Tongue (tissue), 3 donors: ENCODE measurements at places on chromosomes 11 and 22. TPM values are rescaled to one million over a fixed set of nuclear protein-coding genes. Genes with fewer than 3 reads are reported as not detected.

Gene KRTAP5-9
- not detected for total RNA-seq

Gene GUCY1A2
- 25.6 TPM for total RNA-seq

DNA sequence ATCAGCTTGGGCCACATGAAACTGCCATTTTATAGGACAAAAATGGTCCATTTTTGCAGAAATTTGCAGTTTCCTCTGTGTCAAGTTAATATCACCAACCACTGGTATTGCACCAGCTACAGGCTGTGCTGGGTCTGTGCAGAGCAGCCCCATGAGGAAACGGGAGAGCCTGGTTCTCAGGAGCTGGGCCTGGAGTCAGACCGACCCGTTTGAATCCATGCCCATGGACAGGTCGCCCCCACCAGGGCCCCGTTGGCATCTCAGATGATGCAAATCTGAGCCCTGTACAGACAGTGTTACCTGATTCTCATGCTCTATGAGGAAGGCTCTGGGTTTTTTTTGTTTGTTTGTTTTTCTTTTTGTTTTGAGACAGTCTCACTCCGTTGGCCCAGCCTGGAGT, 9.8 kb upstream of the SEC14L6 start:
- no peak for DNase-seq

- DNase-seq, result no peak
Observed at GRCh38 chr11:100964435-100964834, 165.2 kb downstream of the PGR start.

GRCh38 chr11:111229604-111230003, 15.9 kb upstream of the POU2AF2 start:
- no peak for DNase-seq

GRCh38 chr11:60221181-60221580, 21.8 kb downstream of the MS4A4E start:
- DNase-seq, result no peak

Gene MRGPRX3
- total RNA-seq, result 0.51 TPM

DNA sequence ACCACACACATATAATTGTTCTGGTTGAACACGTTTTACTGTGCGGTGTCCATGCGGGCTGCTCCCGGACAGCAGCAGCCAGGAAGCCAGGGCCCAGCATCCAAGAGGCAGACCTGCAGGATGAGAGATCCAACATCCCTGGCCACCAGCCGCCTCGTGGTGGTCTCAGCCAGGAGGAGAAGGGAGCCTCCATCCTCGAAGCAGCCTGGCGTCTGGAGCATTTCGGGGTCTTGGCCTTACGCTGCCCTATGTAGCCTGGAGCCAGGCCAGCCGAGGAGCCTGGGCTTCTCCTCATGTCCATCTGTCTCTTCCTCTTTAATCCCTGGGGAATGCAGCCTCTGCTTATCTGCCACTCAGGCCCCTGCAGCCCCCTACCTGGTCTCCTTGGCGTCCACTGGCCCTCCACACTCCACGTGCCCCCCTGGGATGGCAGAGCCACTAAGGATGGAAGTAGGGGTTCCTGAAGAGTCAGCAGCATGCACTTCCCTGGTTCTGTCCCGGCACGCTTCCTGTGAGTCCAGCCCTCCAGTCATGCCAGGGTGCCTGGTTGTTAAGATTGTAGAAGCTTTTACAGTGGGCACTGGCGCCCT, 253.2 kb downstream of the TBC1D22A start:
- DNase-seq, result no peak

Gene KLHDC7B
- total RNA-seq, result 0.10 TPM

Gene RFPL1
- total RNA-seq, result not detected

Gene RFPL2
- not detected for total RNA-seq

Gene BTBD18
- total RNA-seq, result not detected

DNA sequence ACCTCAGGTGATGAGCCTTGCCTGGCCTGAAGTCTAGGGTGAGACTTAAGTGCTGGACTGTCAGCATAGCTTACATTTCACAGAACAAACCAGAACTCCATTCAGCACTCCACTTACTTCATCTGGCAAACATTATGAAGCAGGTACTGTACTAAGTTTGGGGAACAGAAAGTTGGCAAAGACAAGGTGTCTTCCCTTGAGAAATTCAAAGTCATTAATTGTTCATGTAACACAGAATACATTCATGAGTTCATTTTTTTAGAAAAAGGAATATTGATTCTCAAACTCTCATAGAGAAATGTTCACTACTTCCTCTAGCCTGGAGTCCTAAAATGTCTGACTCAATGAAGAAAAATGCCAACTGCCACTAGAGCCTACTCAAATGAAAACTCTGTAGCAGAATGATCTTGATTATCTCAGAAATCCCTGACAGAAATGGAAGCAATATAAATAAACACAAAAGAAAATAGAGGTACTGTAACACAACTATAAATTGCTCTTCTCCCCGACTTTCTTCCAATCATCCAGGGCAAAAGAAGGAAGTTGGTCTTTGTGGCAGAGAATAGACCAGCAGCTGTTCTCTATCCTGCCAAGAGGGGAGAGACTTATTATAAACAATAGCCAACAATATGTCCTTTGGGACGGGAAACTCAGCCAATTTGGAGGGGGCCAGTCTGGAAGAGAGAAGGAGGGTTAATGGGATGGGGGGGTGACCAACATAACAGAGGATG, 129.2 kb upstream of the MTMR2 start:
- peak; percentile 76 for DNase-seq

Gene OR5T3
- not detected for total RNA-seq

Gene INTS4
- 48.1 TPM for total RNA-seq

Gene ART1
- 4.2 TPM for total RNA-seq

Gene APBB1
- total RNA-seq, result 42.4 TPM

- no peak for DNase-seq
Observed at GRCh38 chr11:67627441-67627811, 2.3 kb downstream of the NUDT8 start.

GRCh38 chr22:29387921-29388758, at the start of gene AP1B1:
TSS of gene AP1B1 (minus strand) at chr22:29388570. CDS start at chr22:29367243, 21,327 bp downstream.
- peak; percentile 96 for DNase-seq

DNA sequence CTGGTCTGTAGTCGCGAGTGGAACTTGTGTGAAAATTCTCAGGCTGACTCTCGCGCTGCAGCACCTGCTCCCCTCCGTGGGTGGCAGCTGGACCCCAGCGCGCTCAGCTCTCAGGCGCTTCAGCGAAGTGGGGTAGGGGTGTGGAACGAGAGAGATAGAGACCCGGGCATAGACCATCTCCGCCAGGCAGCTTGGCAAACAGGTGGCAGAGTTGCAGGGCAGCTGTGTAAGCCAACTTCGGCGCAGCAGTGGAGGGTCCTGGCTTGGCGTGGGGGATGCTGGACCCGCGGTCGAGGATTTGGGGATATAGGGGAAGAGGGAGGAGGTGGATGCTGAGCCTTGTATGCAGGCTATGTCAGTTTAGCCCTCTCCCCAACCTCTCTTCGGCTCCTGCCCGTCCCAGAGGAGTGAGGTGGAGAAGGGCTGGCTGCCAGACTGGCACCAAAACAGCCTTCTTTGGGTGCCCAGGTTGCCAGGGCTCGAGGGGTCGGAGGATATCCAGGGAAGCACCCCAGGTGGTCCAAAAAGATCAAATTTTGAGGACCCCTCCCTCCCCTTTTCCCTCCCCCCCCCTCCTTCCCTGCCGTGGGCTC, 746 bp upstream of the CALCB start:
- no peak for DNase-seq

DNA sequence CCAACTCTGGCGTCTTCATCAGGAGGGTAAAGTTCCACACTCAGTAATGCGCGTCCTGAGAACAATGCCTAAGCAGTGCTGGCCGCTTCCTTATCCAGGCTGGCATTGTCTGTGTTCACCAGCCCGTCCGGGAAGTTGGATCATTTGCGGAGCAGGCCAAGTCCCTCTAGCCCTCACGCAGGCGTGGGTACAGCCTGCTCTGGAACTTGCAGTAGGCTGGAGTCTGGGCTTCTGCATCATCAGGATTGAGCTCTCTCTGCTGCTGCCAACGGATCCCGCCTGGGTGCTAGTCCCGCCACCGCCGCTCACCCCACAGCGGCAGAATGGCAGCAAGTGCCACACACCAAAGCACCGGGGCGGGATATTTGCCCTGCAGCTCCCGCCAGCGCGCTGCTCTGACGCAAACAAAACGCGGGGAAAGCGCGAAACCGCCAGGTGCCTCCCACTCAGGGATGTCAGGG, 29.0 kb downstream of the GLYATL1 start:
- no peak for DNase-seq

Gene C11orf86
- total RNA-seq, result not detected

Gene C11orf87
- not detected for total RNA-seq

DNA sequence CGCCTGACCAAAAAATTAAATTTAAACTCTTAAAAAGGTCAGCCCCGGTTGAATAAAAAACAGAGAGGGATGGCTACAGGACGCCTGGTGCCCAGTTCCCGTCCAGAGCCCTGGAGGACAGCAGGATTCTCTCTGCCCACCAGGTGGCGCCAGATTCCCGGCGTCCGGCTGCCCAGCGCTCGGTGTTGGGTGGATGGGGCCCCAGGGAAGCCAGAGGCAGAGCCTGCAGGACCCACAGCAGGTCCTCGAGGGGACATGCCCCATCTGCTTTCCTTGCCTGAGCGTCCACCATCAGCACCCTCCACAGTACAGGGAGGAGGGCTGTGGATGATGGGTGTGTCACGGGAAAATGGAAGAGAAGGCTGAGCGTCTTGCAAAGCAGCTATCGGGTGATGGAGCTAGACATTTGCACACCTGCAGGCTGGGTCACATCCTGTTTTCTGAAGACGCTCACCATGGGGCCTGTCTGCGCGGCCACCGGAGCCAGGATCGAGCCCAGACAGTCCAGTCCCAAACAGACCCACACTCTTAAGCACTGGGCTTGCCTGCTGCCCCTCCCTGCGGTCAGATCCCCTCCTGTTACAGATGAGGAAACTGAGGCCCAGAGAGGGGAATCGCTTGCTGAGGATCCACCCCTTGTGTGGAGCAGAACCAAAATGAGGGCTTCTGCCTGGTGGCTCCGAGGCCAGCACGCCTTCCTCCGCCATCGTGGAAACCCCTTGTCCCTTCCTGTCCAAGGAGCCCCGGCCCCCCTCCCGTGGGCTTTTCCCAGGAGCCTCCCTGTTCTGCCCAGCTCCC, 18.5 kb upstream of the CBX7 start:
- DNase-seq, result peak; percentile 91

- no peak for DNase-seq
Observed at GRCh38 chr22:44193535-44193891, 12.8 kb downstream of the PARVG start.

Gene PPP6R3
- total RNA-seq, result 192 TPM

Gene SNX32
- 0.10 TPM for total RNA-seq

Gene TUBA8
- 13.3 TPM for total RNA-seq

Gene MIOX
- total RNA-seq, result not detected

GRCh38 chr11:340539-341512, 20.2 kb upstream of the IFITM3 start:
- no peak for DNase-seq

Gene CRACR2B
- 22.6 TPM for total RNA-seq

DNA sequence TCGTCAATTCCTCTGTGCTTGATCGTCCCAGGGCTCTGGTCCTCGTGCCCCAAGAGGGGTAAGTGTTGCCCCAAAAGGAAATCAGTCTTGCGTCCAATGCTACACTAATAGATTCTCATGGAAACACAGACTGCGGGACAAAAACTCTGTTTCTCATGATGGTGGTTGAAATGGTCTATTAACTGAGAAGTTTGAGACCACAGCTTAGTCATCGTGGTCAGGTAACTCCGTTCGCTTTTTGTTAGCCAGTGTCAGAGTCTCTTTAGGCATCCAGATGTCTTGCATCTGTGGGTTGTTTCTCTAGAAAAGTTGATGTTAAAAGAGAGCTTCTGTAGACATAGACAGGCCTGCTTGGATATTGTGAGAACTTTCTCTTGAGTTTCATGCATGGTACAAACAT, 104.6 kb upstream of the SORL1-AS1 start:
- DNase-seq, result no peak

DNA sequence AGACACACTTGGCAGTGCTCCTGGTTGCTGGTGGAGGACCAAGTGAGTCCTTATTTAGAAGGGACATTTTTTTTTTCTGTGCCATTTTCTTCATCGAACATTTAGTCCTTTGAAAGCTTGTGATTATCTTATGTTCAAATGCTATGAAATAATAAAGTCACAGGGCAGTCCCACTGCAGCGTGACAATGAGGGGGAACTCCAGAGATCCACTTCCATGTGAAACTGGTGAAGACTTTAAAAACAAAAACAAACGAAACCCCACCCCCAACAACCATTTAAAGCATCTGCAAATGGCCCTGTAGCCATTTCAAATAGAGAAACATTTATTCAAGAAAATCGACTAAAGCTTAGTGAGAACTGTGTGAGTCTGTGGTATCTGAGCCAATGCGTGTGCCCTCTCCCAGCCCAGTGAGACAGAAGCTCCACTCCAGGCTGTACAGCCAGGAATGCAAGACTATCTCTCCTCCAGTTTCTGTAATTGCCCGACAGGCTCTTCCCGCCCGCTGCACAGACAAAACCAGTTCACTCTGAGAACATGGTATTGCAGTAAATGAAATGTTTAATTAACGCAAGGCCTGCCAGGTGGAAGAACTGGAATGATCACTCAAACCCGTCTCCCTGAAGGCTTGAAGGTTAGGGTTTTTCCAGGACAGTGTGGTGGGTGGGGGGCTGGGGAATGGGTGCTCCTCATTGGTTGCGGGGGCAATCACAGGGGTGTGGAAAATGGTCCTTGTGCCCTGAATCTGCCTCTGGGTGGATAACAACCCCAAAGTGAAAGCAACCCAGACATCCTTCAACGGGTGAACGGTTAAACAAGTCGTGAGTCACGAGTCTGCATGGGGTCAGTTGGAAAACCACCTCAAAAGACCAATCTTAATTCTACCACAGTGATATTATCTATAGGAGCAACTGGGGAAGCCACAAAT, 8.4 kb downstream of the KRTAP5-6 start:
- DNase-seq, result peak; percentile 50

DNA sequence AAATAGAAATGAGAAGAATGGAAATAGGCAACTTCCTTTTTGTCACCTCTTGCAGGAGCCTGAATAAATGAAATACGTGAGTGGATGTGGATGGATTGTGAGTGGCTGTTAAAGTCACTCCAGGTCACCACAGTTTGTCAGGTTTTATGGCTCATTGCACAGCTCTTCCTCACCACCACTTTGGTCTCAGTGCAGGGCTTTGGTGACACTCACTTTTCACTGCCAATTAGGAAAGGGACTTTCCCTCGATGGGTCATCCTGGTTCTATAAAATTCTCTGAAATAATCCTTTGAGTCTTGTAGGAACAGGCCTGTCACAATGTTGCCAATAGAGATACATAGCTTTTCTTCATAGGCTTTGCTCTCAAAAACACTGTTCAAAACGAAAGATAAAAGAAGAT, 172.4 kb upstream of the C11orf87 start:
- no peak for DNase-seq

Gene ARFGAP2
- total RNA-seq, result 168 TPM

DNA sequence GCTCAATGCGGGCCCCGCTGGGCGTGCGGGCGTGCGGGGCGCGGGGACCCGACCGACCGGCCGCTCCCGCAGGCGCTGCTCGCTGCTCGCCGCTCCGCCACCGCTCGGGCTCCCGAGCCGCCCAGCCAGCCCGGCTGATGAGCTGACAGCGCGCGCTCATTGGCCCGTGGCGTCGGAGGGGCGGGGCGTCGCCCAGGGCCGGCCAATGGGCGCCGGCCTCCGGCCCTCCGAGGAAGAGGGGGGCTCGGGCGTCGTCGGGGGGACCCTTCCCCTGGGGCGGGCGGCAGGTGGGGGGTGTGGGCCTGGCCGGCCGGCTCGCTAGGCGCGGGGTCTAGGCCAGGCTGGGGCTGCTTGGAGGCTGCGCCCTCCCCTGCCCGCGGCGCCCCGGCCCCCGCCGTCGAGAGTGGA, at the start of gene SCUBE1:
TSS of gene SCUBE1 (minus strand) at position 111 of the 408 bp plus-strand sequence. CDS start 111 bp downstream, outside the sequence.
- peak; percentile 86 for DNase-seq

Gene MRPL17
- total RNA-seq, result 29.2 TPM
